Mammary epithelial cell (primary cell): ENCODE measurements at places on chromosomes 2 and 18. TPM values are rescaled to one million over a fixed set of nuclear protein-coding genes. Genes with fewer than 3 reads are reported as not detected.

STEAP3 gene
- total RNA-seq, result 22.4 and 28.8 TPM in 2 replicates

NPHP1 gene
- total RNA-seq, result 6.6 and 7.8 TPM in 2 replicates

SULT6B1 gene
- not detected for total RNA-seq

RAB3GAP1 gene
- total RNA-seq, result 74.9 and 96.7 TPM in 2 replicates

NCOA1 gene
- total RNA-seq, result 13.2 TPM

UGT1A1 gene
- 0.17 TPM for total RNA-seq

SERPINB10 gene
- not detected in 2 replicates for total RNA-seq

EPAS1 gene
- 130 TPM for total RNA-seq

KCNJ13 gene
- not detected in 2 replicates for total RNA-seq

MDH1B gene
- total RNA-seq, result 1.8 TPM

SLC5A7 gene
- total RNA-seq, result not detected

KCNJ3 gene
- total RNA-seq, result not detected in 2 replicates

PAIP2B gene
- total RNA-seq, result 2.0 TPM

IL1B gene
- 219 and 305 TPM in 2 replicates for total RNA-seq

TPO gene
- not detected in 2 replicates for total RNA-seq

CBLN2 gene
- total RNA-seq, result not detected in 2 replicates

CDK15 gene
- total RNA-seq, result 5.7 TPM

L3MBTL4 gene
- 0.11 TPM in 1 of 2 replicates, not detected in the other for total RNA-seq

GPC1 gene
- total RNA-seq, result 238 and 257 TPM in 2 replicates

NTSR2 gene
- not detected for total RNA-seq

BMP10 gene
- total RNA-seq, result under 0.01 TPM

WDR33 gene
- 31.5 TPM for total RNA-seq

M1AP gene
- total RNA-seq, result 0.67 TPM

CD8B gene
- total RNA-seq, result not detected

REG1B gene
- total RNA-seq, result not detected in 2 replicates

STARD6 gene
- 0.49 TPM in 1 of 2 replicates, not detected in the other for total RNA-seq

BOLL gene
- not detected for total RNA-seq

SIX2 gene
- not detected for total RNA-seq

ODC1 gene
- total RNA-seq, result 64.0 TPM

SERPINB3 gene
- 12.7 TPM for total RNA-seq

ANKRD30B gene
- not detected in 2 replicates for total RNA-seq

CRIM1 gene
- total RNA-seq, result 237 and 333 TPM in 2 replicates

DTNA gene
- 12.2 and 12.8 TPM in 2 replicates for total RNA-seq

TRPM8 gene
- under 0.01 TPM for total RNA-seq

SIGLEC15 gene
- total RNA-seq, result not detected in 2 replicates

GALR1 gene
- total RNA-seq, result not detected in 2 replicates

KHK gene
- 2.1 TPM in 1 of 2 replicates, not detected in the other for total RNA-seq

SERPINB13 gene
- total RNA-seq, result 4.8 and 12.4 TPM in 2 replicates

BCL2L11 gene
- 9.7 TPM for total RNA-seq

RNF144A gene
- total RNA-seq, result 1.7 TPM

CDKL4 gene
- total RNA-seq, result 1.2 TPM in 1 of 2 replicates, not detected in the other

GAREM1 gene
- total RNA-seq, result 7.1 and 9.0 TPM in 2 replicates

REG3G gene
- not detected for total RNA-seq

PLCL1 gene
- total RNA-seq, result 0.33 TPM

SLC4A5 gene
- 1.5 TPM for total RNA-seq

SESTD1 gene
- 20.7 TPM for total RNA-seq

UGT1A5 gene
- total RNA-seq, result 1.3 TPM

CERS6 gene
- total RNA-seq, result 34.3 and 34.9 TPM in 2 replicates

RAB31 gene
- total RNA-seq, result 12.3 TPM

SERPINB5 gene
- total RNA-seq, result 428 TPM

CCNT2 gene
- 30.3 and 31.0 TPM in 2 replicates for total RNA-seq

IL1A gene
- total RNA-seq, result 17.5 TPM

DSC3 gene
- total RNA-seq, result 272 TPM

CRYGD gene
- total RNA-seq, result not detected in 2 replicates

GPR45 gene
- total RNA-seq, result not detected

SERPINB4 gene
- total RNA-seq, result 0.35 TPM in 1 of 2 replicates, not detected in the other

SERPINB11 gene
- not detected for total RNA-seq

REG1A gene
- not detected for total RNA-seq

PROC gene
- 2.7 TPM for total RNA-seq
